ENCODE measurements at places on chromosomes 12 and 14.

DNA sequence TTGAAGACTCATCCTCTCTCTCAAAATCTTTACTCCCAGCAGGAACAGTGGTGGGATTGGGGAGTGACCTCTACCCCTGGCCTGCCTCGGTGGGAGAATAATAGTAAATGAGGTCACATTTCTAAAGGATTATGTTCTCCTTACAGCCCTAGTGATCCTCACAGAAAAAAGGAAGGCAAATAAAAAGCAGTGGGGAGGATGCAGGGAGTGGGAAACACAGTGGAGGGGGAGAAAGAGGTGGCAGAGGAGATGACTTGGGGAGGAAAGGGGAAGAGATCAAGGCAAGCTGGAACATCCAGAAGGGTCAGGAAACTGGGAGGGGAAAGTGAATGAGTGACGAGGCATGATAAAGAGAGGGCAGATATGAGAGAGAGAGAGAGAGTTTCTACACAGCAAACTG lies 8.3 kb upstream of the SYNDIG1L start:
- DNase-seq, result no peak

DNA sequence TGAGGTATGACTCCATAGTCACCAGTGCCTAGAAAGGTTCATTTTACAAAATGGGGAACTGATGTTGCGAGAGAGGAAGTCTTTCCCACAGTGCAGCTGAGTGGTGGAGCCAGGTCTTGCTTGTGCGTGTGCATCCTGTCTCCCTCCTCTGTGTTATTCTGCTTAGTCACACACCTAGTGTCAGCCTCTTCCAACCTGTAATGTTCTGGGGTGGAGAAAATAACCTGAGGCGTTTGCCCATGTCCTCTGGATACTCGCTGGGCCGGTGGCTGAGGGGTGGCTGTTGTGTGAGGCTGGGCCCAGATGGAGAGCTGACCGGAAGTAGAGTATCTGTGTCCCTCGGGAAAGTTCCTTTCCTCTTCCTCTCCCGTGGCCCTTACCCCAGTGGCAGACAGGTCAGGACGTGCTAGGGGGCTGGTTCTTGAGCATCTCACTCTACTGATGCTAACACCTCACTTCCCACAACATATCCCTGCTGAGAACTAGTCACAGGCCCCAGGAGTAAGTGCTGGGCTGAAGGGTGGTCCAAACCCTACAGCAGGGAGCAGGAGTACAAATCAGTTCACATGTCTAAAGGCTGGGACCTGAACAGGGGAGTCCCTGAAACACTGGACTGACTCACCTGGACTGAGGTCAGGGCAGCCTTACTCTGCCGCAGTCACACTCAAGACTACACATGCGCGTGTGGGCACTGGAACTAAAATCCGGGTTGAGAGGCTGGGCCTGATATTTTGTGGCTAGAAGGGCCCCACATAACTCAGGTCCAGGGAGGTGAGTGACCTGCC lies 7.0 kb downstream of the MLF2 start:
- DNase-seq, result no peak

- DNase-seq, result no peak
Measured at GRCh38 chr12:10214136-10214894, 1.6 kb downstream of the GABARAPL1 start.

DNA sequence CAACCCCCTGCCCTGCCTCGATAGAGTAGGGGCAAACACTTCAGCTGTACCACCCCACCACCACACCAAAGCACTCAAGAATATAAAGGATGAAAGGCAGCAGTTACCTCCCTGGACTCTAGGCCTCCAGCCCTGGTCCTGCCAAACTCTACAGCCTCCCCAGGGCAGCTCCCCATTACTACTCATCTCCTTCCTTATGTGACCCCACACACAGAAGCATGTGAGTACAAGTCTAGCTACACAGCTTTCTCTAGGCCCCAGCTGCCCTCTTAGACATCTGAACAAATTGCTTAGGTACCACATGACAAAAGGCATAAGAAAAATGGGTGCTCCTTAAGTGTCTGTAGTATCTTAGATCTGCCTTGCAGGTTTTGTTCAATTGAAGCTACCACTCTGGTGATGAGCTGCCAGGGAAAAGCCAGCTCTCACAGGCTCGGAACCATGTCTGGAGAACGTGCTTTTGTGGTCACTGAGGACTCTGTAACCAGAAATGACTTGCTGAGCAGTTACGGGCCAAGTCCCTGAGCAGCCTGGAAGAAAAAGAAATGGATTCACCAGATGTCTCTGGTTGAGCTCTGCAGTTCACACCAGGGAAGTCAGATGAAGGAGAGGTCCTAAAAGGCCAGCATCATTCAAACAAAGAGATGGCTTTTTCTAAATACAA lies 32.8 kb downstream of the FMNL3 start:
- no peak for DNase-seq

DNA sequence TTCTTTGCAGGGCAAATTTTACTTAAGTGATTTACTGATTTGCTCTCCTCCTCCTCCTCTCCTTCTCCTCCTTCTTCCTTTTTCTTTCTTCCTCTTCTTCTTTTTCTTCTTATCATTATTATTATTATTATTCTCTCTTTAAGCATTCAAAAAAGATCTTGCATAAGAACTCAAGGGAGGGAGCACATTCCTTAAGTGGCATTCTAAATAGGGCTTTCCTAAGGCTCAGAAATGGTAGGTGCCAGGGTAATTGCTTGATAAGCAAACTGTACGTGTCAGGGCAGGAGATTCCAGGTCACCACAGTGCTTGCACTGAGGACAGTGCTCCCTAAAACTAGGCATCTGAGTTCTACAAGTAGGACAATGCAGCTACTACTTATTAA lies 92.4 kb downstream of the SPTSSA start:
- no peak for DNase-seq

DNA sequence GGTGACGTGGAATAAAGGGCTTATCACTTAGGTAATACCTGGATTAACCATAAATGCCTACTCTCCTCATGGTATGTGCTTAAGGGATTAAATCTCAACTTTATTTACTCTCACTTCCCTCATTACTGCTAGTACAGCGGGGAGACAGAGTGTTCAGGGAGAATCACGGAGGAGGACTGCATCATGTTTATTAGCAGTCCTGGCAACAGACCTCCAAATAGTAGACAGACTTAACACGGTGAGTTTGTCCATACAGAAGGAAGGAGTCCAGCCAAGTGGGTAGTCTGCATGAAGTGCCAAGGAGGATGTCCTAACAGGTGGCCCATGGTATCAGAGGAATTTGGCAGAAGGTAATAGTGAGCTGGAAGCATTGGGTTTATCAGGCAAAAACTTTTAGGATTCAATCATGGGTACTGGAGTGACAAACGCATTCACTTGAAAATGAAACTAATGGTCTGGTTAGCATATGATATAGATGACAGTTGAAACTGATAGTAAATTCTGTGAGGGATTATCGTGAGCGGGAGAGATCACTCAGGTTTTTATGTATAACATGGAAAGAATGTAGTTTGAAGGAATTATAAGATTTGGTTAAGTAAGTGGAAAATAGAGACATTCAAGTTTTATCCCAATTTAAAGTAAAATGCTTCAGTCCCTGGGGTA lies 471.8 kb downstream of the TMEM117 start:
- no peak for DNase-seq

DNA sequence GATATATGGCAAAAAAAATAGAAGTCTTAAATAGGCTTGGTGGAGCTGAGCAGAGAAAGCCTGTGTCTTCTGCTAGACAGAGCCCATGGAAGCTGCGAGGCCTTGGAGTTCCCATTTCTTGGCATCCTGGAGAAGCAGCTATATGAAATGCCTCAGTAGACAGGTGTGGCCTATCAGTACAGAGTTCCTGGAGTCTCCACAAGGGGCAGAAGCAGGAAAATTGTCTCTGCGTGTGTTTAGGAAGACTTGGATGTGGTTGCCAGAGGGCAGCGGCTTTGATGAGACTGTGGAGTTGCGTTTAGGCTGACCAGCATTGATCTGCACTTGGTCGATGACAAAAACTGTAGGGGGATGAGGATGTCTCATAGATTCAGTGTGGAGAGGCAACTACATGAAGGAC lies 334.5 kb upstream of the SEL1L start:
- no peak for DNase-seq

GRCh38 chr12:85466890-85467289 lies 186.9 kb downstream of the ALX1 start:
- DNase-seq, result no peak

DNA sequence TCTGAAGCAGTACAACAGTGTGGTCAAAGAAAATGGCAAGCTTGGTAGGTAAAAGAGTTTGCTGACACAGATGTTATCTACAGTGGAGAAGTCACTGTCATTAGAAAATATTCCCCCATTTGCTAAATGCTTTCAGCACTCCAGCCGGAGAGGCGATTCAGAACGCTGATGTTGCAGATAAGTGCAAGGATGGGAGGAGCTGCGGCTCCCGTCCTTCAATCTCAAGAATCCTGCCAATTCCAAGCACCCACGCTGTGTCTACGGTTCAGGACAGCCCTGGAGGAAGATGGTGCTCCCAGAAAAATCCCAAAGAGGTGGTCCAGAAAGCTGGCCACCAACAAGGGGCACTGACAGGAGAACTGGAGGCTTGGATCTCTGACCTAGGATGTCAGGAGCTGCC lies 79.1 kb downstream of the ZFP36L1 start:
- DNase-seq, result no peak

DNA sequence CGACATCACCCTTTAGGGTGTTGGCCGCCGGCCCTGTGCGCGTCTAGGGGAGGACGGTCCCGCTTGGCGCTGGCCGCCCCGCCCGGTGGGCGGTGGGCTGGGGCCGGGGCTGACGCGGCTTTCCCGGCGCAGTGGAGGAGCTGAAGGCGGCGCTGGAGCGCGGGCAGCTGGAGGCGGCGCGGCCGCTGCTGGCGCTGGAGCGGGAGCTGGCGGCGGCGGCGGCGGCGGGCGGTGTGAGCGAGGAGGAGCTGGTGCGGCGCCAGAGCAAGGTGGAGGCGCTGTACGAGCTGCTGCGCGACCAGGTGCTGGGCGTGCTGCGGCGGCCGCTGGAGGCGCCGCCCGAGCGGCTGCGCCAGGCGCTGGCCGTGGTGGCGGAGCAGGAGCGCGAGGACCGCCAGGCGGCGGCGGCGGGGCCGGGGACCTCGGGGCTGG lies 3.6 kb downstream of the TNFAIP2 start:
- no peak for DNase-seq

DNA sequence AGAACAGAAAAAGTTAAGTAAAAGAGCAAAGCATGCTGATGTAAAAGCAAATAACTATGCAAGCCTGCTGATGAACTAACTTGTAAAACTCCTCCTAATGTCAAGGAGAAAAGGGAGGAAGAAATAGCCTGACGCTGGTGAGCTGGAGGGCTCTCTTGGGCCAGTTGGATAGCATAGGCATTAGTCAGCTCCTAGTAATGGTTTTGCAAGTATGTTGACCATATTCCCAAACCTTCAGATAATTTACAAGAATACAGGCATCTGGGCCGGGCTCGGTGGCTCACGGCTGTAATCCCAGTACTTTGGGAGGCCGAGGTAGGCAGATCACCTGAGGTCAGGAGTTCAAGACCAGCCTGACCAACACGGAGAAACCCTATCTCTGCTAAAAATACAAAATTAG lies 871.4 kb downstream of the C12orf50 start:
- DNase-seq, result no peak

- no peak for DNase-seq
Measured at GRCh38 chr12:114245555-114245954, 160.4 kb downstream of the TBX5 start.

DNA sequence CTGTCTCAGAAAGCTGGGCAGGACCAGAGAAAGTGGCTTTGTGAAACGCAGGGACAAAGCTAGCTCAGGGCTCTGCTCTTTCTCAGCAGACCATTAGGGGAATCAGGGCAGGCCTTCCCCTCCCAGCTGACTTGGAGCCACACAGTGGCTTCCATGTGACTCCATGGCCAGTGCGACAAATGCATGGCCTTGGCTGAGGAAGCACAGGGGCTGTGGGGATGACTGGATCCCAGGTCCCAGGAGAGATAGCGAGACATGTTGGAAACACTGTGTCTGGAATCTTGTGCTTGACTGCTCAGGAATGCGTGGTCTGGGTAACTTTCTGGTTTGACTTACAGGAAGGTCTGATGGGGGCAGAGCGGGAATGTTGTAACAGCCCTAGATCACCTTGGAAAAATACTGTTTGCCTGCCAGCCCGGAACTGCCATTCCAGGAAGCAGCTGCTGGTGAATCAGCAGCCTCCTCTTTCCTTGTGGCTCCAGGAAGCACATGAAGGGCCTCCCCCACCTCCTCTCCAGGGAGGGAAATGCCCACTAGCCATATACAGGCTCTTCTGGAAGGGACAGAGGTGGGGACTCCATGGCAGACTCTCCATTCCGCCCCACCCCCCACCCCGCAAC lies 133.5 kb upstream of the HIF1A start:
- DNase-seq, result no peak

GRCh38 chr12:80860206-80860605 lies 77.5 kb downstream of the LIN7A start:
- DNase-seq, result no peak

DNA sequence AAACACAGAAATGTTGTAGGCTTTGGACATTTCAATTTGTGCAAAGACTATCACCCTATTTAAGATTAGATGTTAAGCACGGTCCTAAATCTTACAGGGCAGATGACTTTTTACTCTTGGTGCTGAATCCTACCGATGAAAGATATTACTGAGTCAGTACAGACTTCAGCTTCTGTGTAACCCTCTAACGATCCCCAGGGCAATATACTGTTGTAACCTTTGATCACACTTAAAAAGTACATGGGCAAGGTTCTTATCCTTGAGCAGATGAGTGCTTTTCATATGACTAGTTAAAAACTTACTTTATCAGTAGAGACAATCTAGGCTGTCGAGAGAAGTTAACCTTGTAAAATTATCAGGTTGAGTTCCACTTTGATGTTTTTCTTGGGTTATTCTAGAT lies 22.5 kb downstream of the PDE3A start:
- DNase-seq, result no peak

DNA sequence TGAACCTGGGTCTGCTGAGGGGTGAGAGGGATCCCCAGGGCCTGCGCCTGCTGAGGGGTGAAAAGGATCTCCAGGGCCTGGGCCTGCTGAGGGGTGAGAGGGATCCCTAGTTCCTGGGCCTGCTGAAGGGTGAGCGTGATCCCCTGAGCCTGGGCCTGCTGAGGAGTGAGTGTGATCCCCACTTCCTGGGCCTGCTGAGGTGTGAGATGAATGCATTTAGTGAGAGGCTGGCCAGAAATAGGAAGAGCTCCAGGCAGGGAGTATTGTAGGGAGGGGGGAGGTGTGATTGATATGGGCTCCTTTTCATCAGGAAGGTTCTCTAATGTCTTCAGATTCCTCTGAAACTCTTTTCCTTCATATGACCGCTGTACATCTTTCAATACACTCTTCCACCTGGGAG lies 43.0 kb downstream of the FAM186A start:
- DNase-seq, result no peak
